ENCODE measurements at places on chromosomes 16 and 17.
A peak's percentile ranks its signal among the peaks of the same experiment; 100 is the strongest.

- DNase-seq: no peak
These were observed 11.9 kb downstream of the G6PC3 start for GRCh38 chr17:44082256-44082927.

DNA sequence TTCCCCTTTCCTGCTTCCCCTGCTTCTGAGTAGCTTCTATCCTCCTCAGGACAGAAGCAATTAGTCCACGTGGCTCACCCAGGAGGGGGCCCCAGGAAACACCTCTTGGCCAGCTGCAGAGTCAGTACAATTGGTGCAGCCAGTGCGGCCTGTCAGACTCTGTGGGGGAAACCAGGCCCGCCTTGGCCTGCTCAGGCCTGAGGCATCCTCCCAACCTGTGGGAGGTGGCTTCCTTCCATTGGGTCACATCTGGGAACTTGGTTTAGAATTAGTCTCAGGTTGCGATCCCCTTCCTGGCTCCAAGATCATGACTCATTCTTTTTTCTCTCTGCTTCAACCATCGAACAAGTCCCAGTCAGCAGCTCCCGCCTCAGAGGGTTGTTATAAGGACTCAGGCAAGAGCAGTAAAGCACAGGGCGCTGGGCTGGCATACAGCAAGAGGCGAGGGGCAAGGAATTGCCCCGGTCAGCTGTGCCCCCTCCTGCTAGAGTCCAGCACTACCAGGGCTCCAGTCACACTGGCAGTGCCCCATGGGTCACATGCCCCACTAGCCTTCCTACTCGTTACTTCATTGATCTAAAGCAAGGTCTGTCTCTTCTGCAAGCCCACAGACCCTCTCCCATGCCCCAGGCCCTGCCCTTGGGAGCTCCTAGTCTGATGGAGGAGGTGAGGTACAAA lies 8.1 kb upstream of the EPX start:
- DNase-seq: peak; percentile 24

- DNase-seq: no peak
These were observed 410.5 kb downstream of the WWOX start for GRCh38 chr16:78509965-78510364.

GRCh38 chr16:48523415-48524204 lies 86.4 kb downstream of the N4BP1 start:
- no peak for DNase-seq

Measured in fibroblast of skin of left quadriceps (primary cell).